ENCODE measurements at places on chromosomes 6 and 20.

GRCh38 chr6:32255199-32256153, 31.6 kb upstream of the NOTCH4 start:
- no peak for DNase-seq

DNA sequence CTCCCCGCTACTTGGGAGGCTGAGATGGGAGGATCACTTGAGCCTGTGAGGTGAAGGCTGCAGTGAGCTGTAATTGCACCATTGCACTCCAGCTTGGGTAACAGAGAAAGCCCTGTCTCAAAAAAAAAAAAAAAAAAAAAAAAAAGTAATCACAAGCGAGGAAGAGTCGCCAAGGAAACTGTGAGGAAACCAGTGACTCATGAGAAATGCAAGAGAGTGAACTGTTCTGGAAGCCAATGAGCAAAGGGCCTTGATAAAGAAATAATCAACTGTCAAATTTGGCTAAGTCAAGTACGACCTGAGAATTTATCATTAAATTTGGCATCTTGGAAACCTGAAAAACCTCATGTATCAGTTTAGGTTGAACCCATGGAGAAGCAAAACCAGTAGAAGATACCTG, 16.1 kb upstream of the LAMP5 start:
- no peak for DNase-seq

GRCh38 chr6:37570482-37571133, 70.9 kb upstream of the CCDC167 start:
- DNase-seq = peak; percentile 35

GRCh38 chr20:45727044-45727443, 4.9 kb downstream of the SPINT4 start:
- no peak for DNase-seq

DNA sequence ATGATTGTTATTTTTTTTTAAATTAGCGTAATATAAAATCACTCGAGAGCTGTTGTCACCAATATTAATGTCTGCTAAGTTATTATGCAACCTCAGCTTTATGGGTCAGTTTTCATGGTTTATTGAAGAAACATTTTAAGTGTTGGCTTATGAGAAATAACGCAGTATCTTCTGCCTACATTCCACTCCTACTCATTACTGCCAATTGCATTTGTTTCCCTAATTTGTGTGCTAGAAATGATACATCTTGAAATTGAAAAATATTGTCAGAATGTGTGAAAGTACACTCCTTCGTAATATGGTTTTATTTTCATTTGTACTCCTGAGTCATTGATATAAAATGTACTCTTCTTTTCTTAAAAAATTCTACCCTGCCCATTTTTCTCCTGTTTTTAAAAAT, 333.3 kb upstream of the HSF2 start:
- DNase-seq = no peak

GRCh38 chr6:52063584-52064344, 23.6 kb downstream of the PKHD1 start:
- peak; percentile 38 for DNase-seq

GRCh38 chr6:53360093-53360912, 11.6 kb upstream of the ELOVL5 start:
- DNase-seq = no peak

GRCh38 chr20:59081036-59081435, 38.5 kb upstream of the PRELID3B start:
- no peak for DNase-seq

DNA sequence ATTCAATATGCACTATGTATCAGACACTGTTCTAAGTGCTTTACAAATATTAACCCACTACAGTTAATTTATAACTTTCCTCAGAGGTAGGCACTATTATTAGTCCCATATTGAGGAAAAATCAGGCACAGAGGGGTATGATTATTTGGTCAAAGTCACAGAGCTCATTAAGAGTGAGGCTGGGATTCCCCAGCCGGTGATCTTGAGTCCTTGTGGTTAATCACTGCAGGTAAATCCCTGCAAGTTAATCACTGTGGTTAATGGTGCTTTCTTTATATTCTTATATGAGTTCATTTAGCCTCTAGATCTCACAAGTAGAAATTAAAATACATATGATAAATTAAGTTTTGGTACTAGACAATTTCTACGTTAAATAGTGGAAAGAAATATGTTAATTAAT, 9.2 kb downstream of the CRYBG1 start:
- DNase-seq = no peak

- no peak for DNase-seq
These were observed 39.1 kb upstream of the ATXN1 start for GRCh38 chr6:16800341-16800740.

- DNase-seq = no peak
These were observed 30.9 kb downstream of the RAB44 start for GRCh38 chr6:36728289-36729160.

GRCh38 chr20:61705386-61706258, 360.1 kb downstream of the TAF4 start:
- DNase-seq = no peak

GRCh38 chr6:50842861-50843384, 24.3 kb downstream of the TFAP2B start:
- DNase-seq = no peak

GRCh38 chr6:163354761-163355425, 59.6 kb upstream of the QKI start:
- peak; percentile 19 for DNase-seq
